ENCODE measurements at places on chromosomes 4 and X.

DNA sequence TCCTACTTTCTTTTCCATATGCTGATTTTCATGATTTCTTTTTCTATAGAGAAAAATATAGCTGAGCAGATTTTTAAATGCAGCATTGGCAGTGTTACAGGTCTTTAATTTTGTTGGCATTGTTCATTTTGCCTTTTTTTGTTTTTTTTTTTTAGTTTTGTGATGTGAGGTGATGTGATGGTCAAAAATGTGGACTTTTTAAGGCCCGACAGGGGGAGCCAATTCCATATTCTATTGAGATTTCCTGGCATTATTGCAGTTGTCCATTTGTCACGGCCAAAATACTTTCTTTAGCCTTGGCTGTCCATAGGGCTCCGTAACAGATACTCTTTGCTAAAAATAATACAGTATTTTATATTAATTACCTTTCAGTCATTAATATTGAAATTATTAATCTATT is 47.8 kb downstream of the SLIT2 start:
- no peak for DNase-seq

- no peak for DNase-seq
Measured at GRCh38 chr4:164350061-164350460, 403.9 kb upstream of the SMIM31 start.

GRCh38 chr4:110510955-110511544 is 35.1 kb downstream of the ENPEP start:
- DNase-seq = peak; percentile 50

- DNase-seq = no peak
Measured at GRCh38 chrX:24235084-24235710, 78.7 kb downstream of the SUPT20HL2 start.

DNA sequence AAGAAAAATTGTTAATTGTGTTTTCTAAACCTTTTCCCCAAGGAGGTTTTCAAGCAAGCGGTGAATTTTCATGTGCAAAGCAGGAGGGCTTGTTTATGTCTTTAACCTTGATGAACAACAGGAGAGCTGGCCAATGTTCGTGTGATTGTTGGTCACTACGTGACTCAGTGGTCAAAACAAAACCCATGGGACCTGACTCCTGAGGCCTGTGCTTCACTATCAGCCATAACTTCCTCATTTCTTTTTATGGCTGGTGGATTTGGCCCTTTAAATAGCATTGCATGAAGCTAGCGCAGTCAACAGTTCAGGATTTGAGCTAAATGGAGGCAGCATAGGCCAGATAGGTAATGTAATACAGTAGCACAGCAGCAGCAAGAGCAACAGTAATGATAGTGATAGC is 80.5 kb downstream of the MID1IP1 start:
- no peak for DNase-seq

GRCh38 chr4:67204441-67204840 is 340.9 kb downstream of the CENPC start:
- peak; percentile 64 for DNase-seq

GRCh38 chr4:6509587-6509986 is 37.2 kb upstream of the PPP2R2C start:
- DNase-seq = no peak

GRCh38 chrX:31232506-31232905 is 160.7 kb upstream of the FTHL17 start:
- no peak for DNase-seq

GRCh38 chrX:71578253-71579135 is at the start of gene GCNA:
Gene GCNA, plus strand, starts transcription at chrX:71578437. Its CDS starts 2,385 bp downstream, at chrX:71580822.
- DNase-seq = no peak

DNA sequence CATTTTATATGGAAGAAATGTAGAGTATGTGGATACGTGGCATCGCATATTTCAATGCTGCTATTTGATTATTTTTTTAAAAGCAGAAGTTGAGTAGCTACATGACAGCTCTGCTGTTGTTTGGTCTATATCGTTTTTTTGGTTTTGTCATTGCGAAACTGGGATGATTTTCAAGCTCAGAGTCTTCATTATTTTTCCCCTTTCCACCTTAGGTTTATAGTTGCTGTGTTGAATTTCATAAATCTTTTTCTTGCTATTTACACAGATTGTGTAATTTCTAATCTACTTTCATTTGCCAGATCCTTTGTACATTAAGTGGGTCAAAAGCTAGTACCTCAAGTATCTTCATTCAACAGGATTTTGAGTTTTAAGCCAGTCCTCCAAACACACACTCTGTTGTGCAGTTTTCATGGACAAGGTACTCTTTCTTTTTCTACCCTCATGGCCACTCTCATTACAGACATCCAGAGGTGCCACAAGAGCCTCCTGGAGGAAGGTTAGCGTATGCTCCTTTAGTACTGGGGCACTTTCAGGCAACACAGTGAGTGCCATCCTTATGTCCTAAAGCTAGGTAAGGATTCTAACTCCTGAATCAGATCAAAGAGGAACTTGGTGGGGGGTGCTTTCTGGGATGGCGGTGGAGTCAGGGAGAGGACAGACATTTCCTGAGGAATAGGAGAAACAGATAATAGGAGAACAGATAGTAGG is 123.2 kb downstream of the FHIP1A start:
- no peak for DNase-seq

DNA sequence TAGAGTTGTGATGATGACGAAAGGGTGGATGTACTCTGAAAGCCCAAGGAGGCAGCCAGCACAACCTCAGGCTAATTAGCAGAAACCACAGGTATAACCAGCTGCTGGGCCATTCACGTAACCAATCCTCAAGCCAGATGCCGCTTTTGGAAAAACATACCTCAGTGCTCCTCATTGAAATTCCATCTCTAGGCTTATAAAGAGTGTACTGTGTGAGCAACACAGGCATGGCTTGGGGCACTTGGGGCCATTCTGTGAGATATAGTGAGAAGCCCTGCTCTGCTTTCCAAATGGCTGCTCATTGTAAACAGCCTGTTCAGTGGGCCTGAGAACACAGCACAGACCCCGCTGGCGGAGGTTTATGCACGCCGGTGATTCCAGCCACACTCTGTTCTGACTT is 182.1 kb upstream of the HHIP start:
- no peak for DNase-seq

GRCh38 chr4:55312489-55313101 is 33.4 kb upstream of the SRD5A3 start:
- peak; percentile 33 for DNase-seq

DNA sequence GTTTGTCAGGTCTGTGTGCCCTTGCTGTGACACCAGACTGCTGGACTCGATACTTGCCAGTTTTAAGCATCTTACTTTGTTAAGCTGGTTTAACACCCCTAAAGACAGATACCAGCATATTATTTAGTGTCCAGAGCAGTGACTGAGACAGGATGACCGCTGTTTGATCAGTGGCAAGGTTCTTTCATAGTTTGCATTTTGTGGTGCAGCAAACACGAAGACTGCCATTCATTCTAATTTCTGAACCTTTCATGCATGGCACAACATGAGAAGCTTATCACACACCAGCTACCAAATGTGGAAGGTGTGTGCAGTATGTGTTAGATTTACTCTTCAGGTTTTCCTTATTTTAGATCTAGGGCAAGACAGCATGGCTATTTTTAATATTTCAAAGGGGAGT is 28.2 kb downstream of the JADE1 start:
- DNase-seq = no peak

DNA sequence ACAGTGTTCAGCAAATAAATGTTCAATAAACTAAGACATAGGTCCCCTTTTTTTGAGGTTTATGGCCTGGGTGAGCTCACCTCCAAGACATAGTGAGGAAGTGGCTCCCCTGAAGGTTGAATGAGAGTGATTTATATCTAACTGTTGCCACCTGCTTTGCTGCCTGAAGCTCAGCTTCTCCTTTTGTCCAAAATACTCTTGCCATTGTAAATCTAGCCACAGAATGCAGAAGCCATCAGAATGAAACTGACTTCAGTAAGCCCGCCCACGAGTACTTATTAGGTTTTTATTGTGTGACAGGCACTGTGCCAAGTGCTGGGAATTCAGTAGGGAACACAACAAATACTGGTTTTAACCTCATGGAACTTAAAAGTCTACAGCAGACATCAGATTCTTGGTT is 18.0 kb downstream of the SPINK2 start:
- peak; percentile 98 for DNase-seq

- DNase-seq = no peak
Measured at GRCh38 chr4:160347197-160347596, 1244.3 kb downstream of the RAPGEF2 start.

- DNase-seq = no peak
Measured at GRCh38 chr4:182427554-182427953, 184.4 kb downstream of the TENM3 start.

DNA sequence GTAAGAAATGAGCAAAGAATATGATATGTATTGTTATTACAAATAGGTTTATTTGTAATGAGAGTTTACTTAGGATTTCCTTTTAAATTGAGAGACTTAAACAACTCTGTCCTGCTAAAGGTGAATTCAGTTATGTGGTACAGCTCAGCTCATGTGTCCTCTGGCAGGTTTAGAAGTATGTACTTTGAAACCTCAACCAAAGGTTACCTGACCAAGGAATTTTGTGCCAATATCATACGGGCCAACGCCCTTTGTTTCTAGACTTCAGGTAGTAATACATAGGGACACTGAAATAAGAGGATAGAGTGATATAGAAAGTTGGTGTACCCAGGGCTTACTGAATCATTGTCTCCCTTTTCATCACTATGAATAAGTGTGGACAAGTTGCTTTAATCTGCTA is 25.7 kb downstream of the SLAIN2 start:
- DNase-seq = no peak

DNA sequence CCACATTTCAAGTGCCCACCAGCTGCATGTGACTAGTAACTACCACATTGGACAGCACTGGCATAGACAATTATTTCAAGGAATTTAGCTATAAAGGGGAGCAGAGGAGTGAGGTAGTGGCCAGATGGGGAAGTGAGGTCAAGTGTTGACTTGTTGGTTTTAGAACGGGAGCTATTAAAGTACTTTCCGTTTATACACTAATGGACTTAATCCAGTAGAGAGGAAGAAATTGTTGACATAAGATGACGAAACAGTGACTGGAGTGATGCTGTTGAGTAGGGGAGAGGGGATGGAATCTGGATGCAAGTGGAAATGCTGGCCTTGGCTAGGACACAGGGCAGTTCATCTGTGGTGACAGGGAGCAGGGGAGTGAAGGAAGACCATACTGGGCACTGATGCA is 154.4 kb downstream of the AMMECR1 start:
- DNase-seq = no peak

- no peak for DNase-seq
Measured at GRCh38 chr4:172411149-172411548, 597.9 kb downstream of the GALNTL6 start.

- DNase-seq = no peak
Measured at GRCh38 chr4:138952411-138952810, 63.2 kb upstream of the NOCT start.

DNA sequence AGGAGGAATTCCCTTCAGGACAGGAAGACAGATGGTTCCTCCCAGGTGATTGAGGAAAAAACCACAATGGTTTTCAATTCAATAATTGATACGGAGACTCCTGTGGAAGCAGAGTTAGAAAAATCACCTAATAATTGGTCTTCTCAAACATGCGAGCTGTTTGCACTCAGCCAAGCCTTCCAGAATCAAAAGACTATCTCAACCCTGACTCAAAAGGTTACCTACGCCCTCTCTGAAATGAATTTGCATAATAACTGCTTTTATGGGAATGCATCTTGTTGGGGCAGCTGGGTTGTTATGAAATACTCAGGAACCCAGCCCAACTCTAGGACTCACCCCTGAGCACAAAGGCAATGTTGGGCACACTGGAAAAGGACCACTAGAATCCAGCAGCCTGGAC is 66.9 kb upstream of the ARSJ start:
- no peak for DNase-seq

GRCh38 chr4:71472946-71473345 is 134.1 kb downstream of the SLC4A4 start:
- DNase-seq = no peak
